ENCODE measurements at places on chromosomes 2 and 18. TPM values are rescaled to one million over a fixed set of nuclear protein-coding genes. Genes with fewer than 3 reads are reported as not detected.

DNA sequence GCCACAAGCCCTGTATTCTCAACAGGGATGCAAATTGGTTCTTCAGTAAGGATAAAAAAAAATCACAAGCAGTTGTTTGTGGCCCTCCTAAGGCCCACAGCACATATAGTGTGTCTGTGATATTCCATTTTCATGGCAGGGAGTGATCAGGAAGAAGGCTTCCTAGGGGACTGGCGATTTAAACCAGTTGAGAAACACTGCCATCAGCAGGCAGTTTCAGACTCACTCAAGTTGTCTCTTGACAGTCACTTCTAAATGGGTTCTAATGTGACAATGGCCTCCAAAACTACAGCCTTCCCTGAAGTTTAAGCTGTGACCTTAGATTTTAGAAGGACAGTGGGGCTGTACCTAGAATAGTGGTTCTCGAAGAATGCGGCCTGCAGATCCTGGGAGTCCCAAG lies 6.0 kb downstream of the CIAO1 start:
- DNase-seq: no peak

DNA sequence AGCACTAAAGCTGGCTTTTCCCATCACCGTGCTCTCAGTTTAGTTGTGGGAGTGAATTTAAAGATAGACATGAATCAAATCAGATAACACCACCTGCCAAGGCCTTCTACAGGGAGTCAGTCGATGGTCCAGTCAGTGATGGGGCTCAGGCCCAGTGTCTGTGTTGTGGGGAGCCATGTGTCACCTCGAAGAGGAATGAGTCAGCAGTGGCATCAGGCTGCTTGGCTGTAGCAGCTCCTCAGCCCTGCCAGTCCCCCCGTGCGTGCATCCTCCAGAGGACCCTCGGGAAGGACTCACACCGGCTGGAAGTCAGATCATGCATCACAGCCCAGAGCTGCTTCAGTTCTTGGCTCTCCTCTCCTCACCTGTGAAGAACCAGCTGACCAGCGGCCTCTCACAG lies 420.4 kb upstream of the RAB6C start:
- DNase-seq: no peak

- no peak for DNase-seq
Measured at GRCh38 chr18:8821083-8821465, 115.7 kb downstream of the MTCL1 start.

DNA sequence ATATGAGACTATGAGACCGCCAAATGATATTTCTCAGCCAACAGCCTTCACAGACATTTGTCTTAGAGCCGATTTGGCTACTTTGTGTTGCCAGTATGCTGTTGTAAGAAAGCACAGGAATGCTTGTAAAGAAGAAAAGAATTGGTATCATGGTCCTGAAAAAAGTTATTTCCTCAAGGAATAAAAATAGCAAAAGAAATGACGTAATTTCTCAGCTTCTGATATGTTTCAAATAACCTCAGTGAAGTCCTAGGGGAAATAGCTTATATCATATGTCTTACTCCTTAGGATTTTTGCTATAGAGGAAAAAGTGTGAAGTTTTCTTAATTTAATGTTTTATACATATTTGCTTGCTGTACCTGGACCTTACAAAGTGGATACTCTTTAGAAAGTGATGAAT lies 23.0 kb downstream of the SCN1A start:
- no peak for DNase-seq

The MARCO gene
- 28.4 TPM for total RNA-seq

The HS1BP3 gene
- total RNA-seq: 40.0 TPM

The FOXI3 gene
- not detected for total RNA-seq

The FBXO48 gene
- 1.2 TPM for total RNA-seq

The CEP192 gene
- 3.1 TPM for total RNA-seq

The DHX57 gene
- total RNA-seq: 4.3 TPM

Measured in ascending aorta (tissue), 2 donors.